Activated T-helper 9 cell treated with anti-CD3 and anti-CD28 coated beads, Interleukin-2, amount 50 U/mL, for 16 hours (primary cell): ENCODE measurements at places on chromosomes 5 and 9.

GRCh38 chr5:52915176-52915875 is 73.8 kb upstream of the ITGA2 start:
- peak; percentile 12 for DNase-seq

DNA sequence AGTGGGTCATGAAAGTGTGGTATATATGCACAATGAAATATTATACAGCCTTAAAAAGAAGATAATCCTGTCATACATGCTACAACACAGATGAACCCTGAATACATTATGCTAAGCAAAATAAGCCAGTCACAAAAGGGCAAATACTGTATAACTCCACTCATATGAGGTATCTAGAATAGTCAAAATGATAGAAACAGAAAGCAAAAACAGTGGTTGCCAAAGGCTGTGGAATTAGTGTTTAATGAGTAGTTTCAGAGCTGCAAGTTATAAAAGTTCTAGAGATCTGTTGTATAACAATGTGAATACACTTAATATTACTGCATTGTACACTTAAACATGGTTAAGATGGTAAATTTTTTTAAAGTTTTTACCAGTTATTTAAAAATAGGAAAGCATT is 135.0 kb downstream of the OXCT1 start:
- no peak for DNase-seq

- no peak for DNase-seq
These were observed 752 bp downstream of the TSTD2 start for GRCh38 chr9:97632248-97632984.

GRCh38 chr5:169862391-169862811 is 117.9 kb downstream of the INSYN2B start:
- no peak for DNase-seq

DNA sequence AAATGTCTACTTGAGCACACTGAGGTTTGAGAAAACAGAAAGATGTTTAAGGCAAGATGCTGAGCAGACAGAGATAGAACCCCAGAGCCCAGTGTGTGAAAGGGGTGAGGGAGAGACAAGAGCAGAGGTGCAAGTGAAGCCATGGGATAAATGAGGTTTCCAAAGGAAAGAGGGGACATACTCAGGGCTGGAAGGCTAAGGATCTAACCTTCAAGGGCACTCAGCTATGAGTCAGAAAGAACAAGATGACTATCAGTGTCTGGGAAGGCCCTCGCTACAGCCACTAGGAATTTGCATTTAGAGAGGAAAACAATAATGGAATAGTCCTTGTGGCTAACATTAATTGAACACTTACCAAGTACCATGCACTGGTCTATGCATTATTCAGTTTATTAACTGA is 113.7 kb downstream of the HTR4 start:
- DNase-seq, result no peak

DNA sequence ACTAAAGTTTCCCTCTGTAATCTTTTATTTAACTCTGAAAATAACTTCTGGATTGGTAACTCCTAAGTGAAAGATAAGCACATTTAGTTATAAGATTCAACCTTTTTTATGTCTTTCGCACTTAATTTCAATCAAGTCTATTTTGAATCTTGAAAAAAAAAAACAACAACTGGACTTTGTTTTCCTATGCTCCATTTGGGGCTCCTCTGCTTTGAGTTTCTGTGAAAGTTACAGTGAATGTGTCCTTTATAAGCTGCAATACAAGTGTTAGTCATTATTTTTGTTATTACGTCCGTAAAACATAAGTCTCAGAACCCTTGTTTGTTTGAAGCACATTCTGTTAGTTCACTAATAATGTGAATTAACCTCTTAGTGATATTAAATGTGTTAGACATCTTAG is 276.8 kb downstream of the ADAMTS6 start:
- DNase-seq, result no peak

- no peak for DNase-seq
These were observed 22.8 kb upstream of the ZNF131 start for GRCh38 chr5:43097701-43098449.

DNA sequence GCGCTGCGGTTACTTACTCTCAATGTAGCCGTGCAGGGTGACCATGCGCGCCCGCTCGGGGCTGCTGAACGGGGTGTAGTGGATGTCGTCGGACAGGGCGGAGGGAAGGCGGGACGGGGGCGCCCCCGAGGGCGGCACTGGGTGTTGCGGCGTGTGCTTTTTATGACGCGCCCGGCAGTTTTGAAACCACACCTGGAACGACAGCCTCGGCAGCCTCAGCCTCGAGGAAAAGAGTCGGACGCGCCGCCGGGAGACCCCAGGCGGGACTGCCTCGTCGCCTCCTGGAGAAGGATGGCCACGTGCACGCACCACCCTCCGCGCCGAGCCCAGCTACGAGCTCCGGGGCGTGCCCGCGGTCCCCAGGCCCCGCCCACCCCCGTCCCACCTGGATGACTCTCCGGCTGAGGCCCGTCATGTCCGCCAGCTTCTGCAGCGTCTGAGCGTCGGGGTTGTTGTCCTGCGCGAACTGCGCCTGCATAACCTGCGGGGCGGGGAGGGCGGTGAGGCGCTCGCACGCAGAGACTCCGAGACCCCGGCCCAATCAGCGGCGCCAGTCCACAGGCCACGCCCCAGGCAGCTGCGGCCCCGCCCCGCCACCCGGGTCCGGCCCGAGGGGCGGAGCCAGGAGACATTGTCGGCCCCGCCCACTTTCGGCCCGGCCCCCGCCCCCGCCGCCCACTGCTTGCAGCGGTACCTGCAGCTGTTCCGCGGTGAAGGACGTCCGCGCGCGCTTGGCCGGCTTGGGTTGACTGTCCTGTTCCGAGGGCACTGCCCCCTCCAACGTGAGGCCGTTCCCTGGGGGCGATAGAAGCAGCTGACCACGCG is 15.0 kb downstream of the LHX6 start:
- peak; percentile 14 for DNase-seq

DNA sequence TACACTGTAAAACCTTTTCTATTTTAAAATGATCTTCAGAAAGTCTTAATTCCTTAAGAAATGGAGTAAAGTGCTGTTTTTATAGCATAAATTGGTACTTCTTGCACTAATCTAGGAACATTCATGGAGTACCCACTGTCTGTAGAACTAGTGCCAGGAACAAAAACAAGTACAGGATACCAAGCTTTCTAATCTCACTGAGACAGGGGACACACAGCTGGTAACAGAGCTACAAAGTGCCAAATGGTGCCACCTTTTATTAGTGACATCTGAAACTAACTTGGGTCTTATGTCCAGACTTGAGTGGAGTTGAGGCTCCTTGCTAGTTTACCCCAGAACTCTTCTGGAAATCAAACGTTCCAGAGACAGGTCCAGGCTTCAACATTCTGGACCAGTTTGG is 57.9 kb downstream of the RNF130 start:
- DNase-seq, result no peak

GRCh38 chr5:10838038-10838437 is 77.0 kb upstream of the DAP start:
- no peak for DNase-seq

- no peak for DNase-seq
These were observed 40.6 kb upstream of the DMRTA1 start for GRCh38 chr9:22405869-22406659.

DNA sequence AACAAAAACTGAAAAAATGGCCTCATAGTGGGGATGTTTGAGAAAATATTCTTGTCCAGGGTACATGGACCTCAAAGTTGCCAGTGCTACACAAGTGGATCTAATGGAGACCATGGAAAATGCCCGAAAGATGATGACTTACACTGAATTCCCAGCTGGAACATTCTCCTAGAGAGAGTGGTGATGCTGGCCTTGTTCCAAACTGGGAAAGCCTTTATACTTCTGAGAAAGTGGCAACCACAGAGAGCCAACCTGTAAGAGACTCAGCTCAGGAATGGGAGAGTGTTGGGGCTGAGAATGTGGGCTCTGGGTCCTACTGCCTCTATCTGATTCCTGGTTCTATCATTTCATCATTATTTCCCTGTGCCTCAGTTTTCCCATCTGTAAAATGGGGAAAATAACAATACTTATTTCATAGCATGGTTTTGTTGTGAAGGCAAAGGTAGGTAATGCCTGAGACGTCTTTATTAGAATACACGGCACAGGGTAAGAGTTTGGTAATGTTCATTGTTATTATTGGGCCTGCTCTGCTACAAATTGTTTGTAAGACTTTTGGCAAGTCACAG is 229.0 kb upstream of the PANK3 start:
- DNase-seq, result no peak

DNA sequence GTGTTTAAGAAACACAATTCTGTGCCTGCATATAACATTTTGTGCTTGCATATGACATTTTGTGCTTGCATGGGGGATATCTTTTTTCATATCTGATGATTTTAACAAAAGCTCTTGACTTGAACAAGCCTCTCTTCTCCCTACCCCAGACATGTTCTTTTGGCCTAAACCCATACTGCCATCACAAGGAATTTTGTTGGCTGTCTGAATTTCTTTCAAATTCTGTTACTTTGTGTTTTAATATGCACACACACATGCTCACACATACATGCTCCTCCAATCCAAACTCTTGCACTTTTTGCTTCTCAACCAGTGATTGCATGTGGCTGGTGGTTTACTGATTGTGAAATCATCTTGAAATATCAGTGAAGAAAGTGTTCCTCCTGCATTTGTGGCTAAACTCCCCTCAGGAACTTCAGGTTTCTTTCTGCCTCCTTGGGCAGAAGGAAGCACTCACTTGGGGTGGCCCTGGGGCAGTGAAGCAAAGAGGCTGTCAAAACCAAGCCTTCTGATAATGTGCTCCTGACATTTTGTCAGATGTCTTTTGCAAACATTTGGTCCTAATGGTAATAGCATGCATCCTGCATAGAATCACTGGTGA is 377.2 kb upstream of the KLF4 start:
- no peak for DNase-seq

GRCh38 chr5:39698838-39699560 is 274.2 kb upstream of the DAB2 start:
- no peak for DNase-seq
